ENCODE measurements at places on chromosomes 5 and 9. TPM values are rescaled to one million over a fixed set of nuclear protein-coding genes. Genes with fewer than 3 reads are reported as not detected.

DNA sequence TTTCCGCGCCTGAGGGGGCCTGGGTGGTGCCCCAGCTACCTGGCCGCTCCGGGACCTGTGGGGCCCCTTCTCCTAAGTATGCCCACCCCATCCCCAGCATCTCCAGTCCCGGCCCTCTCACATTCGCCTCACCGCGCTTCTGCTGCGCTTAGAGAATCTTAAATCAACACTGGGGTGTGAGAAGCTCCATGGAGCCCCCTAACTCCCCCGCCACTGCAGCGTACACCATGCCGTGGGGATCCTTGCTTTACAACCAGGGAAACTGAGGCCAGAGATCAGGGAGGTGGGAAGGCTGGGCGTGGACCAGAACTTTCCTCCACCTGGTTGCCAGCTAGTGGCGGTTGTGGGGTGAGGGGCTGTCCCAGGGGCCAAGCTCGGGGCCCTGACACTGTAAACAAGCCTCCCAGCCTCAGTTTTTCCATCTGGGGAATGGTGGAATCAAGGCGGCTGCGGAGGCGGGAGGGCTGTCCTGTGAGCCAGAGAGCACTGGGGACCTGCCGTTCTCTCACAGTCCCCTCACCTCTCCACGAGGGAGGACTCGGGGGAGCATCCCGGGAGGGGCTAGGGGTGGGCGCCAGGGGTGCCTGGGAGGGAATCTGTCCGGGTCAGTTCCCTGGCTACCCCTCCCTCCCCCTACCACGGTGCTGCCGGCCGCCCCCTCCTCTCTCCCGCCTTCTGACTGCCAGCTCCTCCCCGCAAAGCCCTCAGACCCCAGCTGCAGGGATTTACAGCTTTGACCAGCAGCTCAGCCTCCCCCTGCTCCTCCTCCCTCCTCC, 161.2 kb downstream of the C9orf50 start:
- H3K4me1 ChIP-seq = peaks cover 33% of the 10 kb centered on the region
- no peaks in the 10 kb centered on the region for H3K27me3 ChIP-seq
- no peaks in the 10 kb centered on the region for H3K36me3 ChIP-seq
- peak overlapping the region; percentile 81 for H3K27ac ChIP-seq
- DNase-seq = no peak

GRCh38 chr9:114336157-114336556, 6.5 kb downstream of the ORM2 start:
- no peak for DNase-seq
- no peaks in the 10 kb centered on the region for H3K27me3 ChIP-seq
- H3K27ac ChIP-seq = no peak overlapping the region
- H3K36me3 ChIP-seq = peaks cover 44% of the 10 kb centered on the region

Gene TCERG1
- 93.1 TPM for polyA plus RNA-seq

- DNase-seq = no peak
- no peak overlapping the region for H3K27ac ChIP-seq
- no peaks in the 10 kb centered on the region for H3K4me1 ChIP-seq
- H3K36me3 ChIP-seq = no peaks in the 10 kb centered on the region
These were observed 598.2 kb upstream of the KLF4 start for GRCh38 chr9:108087781-108088180.

Gene MRRF
- 59.7 TPM for polyA plus RNA-seq

GRCh38 chr9:16145196-16145950, 592.5 kb downstream of the CCDC171 start:
- H3K27ac ChIP-seq = no peak overlapping the region
- H3K27me3 ChIP-seq = no peaks in the 10 kb centered on the region
- H3K4me3 ChIP-seq = no peak overlapping the region
- H3K36me3 ChIP-seq = no peaks in the 10 kb centered on the region
